ENCODE measurements at places on chromosomes 3 and 15. TPM values are rescaled to one million over a fixed set of nuclear protein-coding genes. Genes with fewer than 3 reads are reported as not detected.

The AHSG gene
- not detected for total RNA-seq

The PPP1R2 gene
- total RNA-seq = 74.2 TPM

The GABRB3 gene
- total RNA-seq = not detected

The COL8A1 gene
- total RNA-seq = not detected

The CHMP2B gene
- total RNA-seq = 25.0 TPM

The TMEM212 gene
- not detected for total RNA-seq

The FMN1 gene
- total RNA-seq = 0.69 TPM

The SERPINI1 gene
- total RNA-seq = 0.71 TPM

DNA sequence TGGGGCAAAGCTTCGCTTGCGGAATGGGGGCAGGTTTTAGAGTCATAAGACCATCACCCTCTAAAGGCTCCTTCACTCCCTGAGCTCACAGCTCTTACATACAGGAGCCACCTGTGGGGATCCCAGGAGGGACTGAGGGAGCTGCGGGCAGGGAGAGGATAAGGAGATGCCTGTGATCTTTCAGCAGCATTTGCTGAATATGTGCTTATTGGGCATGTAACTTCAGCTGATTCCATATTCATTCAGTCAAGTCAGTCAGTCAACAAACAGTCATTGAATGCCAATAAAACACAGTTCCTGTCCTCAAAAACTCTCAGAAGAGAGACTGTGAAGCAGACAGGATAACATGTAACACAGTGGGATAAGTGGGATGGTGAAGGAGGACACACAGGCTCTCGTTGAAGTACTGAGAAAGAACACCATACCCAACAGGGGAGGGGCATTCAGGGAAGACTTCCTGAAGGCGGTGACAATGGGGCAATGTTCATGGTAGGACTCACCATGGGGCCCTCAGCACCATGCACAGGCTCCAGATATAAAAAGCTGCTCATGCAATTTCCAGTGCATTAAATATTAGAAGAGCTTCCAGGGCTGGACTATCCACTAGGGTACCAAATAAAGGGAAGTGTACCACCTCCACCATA is 240.9 kb downstream of the UACA start:
- peaks cover 37% of the 10 kb centered on the region for H3K27me3 ChIP-seq
- DNase-seq = no peak
- H3K27ac ChIP-seq = no peak overlapping the region
- H3K4me1 ChIP-seq = peaks cover 8% of the 10 kb centered on the region
- no peaks in the 10 kb centered on the region for H3K36me3 ChIP-seq

DNA sequence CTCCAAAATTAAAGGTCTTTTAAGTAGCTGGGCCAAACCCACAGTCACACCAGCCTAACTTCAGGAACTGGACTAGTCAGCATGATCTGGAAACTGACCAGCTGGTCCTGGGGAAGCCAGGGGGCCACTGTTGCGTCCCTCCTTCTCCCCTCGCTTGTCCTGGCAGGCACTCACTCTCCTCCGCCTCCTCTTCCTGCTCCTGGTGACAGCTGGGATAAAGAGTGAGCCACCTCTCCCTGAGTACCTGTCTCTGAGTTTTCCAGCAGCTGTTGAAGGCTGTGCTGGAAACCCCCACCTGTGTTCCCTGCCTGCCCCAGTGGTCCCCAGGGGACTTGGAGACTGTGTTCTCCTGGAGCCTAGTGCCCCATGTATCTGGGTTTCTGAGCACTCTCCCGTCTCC is 56.0 kb downstream of the FGD5 start:
- no peak overlapping the region for H3K4me3 ChIP-seq
- peaks cover 16% of the 10 kb centered on the region for H3K27me3 ChIP-seq
- no peak overlapping the region for H3K27ac ChIP-seq
- DNase-seq = no peak

- no peak for DNase-seq
- H3K27me3 ChIP-seq = no peaks in the 10 kb centered on the region
- H3K27ac ChIP-seq = no peak overlapping the region
- no peak overlapping the region for H3K4me3 ChIP-seq
- no peaks in the 10 kb centered on the region for H3K36me3 ChIP-seq
Measured at GRCh38 chr3:68363796-68364195, 568.6 kb downstream of the TAFA4 start.

DNA sequence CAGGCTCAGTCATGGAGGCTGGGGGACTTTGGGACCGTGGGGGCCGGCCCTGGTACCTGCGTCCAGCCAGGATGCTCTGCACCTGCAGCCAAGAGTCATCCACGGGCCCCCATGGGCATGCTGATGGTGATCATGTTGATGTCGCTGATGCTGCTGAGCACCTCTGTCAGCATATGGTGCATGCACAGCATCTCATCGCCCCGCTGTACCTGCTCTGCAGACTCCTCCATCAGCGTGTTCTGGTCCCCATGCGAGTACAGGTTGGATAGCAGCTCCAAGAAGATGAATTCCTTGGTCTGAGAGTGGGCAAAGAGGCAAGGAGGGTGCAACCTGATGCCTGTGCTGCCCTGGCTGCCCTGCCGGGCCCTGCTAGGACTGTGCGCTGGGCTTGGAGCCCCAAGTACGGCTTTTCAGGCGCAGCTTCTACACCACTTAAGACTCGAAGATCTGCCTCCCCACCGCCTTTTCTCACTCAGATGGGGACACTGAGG is 7.2 kb downstream of the RPS17 start:
- no peak for DNase-seq
- H3K4me3 ChIP-seq = no peak overlapping the region

DNA sequence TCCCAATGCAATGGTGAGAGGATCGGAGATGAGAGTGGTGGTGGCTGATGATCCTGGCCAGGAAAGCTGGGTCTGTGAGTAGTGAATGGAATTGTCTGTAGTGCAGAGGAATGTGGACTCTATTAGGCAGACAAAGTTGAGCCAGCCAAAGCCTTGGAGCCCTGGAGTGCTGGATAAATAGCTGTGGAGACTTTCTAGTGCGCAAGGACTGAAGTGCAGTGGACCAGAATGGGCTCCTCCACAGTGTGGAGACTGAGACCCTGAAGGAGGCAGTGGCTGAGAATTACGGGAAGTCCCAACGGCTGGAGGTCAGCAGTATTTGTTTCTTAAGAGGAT is 874 bp downstream of the ZNF662 start:
- DNase-seq = no peak
- H3K4me1 ChIP-seq = peaks cover 2% of the 10 kb centered on the region
- no peak overlapping the region for H3K27ac ChIP-seq
- peaks cover 32% of the 10 kb centered on the region for H3K27me3 ChIP-seq
- peaks cover 7% of the 10 kb centered on the region for H3K36me3 ChIP-seq
- no peak overlapping the region for H3K4me3 ChIP-seq

DNA sequence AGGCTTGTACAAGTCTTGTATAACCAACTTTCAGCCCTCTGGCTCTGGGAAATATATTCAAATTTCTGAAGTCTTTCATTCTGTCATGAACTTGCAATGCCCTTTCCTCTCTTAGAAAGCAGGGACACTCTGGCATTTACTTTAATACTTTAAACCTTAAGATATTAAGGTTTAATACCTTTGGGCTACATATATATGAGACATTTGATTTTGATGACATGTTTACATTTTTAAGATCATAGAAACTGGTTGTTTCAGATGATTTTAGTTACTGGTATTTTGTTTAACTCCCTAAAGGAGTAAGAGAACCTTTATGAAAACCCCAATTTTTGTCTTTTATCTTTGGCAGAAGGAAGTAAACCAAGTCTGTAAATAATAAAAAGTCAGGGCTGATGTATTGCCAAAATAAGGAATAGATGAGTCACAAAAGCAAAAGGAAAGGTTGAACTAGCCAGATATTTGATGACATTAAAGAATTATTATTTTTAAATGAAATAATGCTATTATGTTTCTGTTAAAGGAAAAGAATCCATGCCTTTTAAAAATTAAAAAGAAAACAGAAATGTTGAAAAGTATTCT is 579.0 kb upstream of the CBLB start:
- H3K4me3 ChIP-seq = no peak overlapping the region
- no peaks in the 10 kb centered on the region for H3K27me3 ChIP-seq
- DNase-seq = no peak
- H3K36me3 ChIP-seq = peaks cover 14% of the 10 kb centered on the region
- H3K4me1 ChIP-seq = peaks cover 17% of the 10 kb centered on the region

- peaks cover 7% of the 10 kb centered on the region for H3K36me3 ChIP-seq
- peaks cover 31% of the 10 kb centered on the region for H3K4me1 ChIP-seq
- DNase-seq = peak; percentile 84
- H3K27me3 ChIP-seq = no peaks in the 10 kb centered on the region
Measured at GRCh38 chr15:65530318-65531111, at the start of gene HACD3. Gene HACD3, plus strand, starts transcription at chr15:65530463. Its CDS starts 169 bp downstream, at chr15:65530632.

DNA sequence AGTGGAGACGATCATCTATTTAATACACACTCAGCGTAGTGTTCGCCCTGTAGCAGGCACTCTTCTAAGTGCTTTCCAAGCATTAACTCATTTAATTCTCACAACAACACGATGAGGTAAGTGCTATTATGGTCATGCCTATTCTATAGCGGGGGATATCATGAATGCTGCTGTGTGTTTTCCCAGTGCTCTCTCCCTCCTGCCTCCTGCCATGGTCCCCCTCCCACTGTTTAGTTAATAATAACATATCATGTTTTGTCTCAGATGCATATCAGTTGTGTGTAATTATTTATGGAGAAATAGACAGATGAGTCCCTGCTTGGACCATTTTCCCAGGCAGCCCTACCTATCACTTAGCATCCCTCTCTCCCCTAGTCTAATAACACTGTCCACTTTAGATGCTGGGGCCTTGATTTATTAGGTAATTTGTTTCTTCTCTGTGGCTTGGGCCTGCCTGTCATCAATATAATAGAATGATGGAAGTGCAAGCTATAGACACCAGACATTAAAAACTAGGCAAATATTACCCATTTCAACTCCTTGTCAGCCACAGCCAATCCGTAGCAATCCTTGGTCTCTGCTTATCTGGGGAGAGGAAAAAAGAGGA is 122.9 kb upstream of the TLE3 start:
- H3K27me3 ChIP-seq = peaks cover 29% of the 10 kb centered on the region
- H3K36me3 ChIP-seq = no peaks in the 10 kb centered on the region
- peaks cover 6% of the 10 kb centered on the region for H3K4me1 ChIP-seq

- no peaks in the 10 kb centered on the region for H3K36me3 ChIP-seq
- DNase-seq = no peak
- no peak overlapping the region for H3K27ac ChIP-seq
- peaks cover 8% of the 10 kb centered on the region for H3K4me1 ChIP-seq
Measured at GRCh38 chr3:155179437-155179827, 99.3 kb downstream of the MME start.

GRCh38 chr15:80447077-80447476 is 42.9 kb downstream of the ARNT2 start:
- no peak overlapping the region for H3K27ac ChIP-seq
- H3K36me3 ChIP-seq = no peaks in the 10 kb centered on the region
- DNase-seq = no peak
- H3K4me1 ChIP-seq = no peaks in the 10 kb centered on the region
- H3K27me3 ChIP-seq = peaks cover 2% of the 10 kb centered on the region

GRCh38 chr15:47360305-47360704 is 357.0 kb upstream of the SEMA6D start:
- no peak for DNase-seq
- no peaks in the 10 kb centered on the region for H3K27me3 ChIP-seq
- no peaks in the 10 kb centered on the region for H3K36me3 ChIP-seq

GRCh38 chr3:115638991-115639390 is 15.7 kb downstream of the GAP43 start:
- H3K4me3 ChIP-seq = no peak overlapping the region
- DNase-seq = no peak
- H3K27me3 ChIP-seq = peaks cover 23% of the 10 kb centered on the region
- peaks cover 3% of the 10 kb centered on the region for H3K4me1 ChIP-seq

GRCh38 chr3:152754303-152754702 is 80.6 kb upstream of the P2RY1 start:
- no peaks in the 10 kb centered on the region for H3K4me1 ChIP-seq
- H3K4me3 ChIP-seq = no peak overlapping the region
- no peak overlapping the region for H3K27ac ChIP-seq
- H3K36me3 ChIP-seq = no peaks in the 10 kb centered on the region
- DNase-seq = no peak
- peaks cover 4% of the 10 kb centered on the region for H3K27me3 ChIP-seq

GRCh38 chr15:55993804-55994560 is 570 bp upstream of the NEDD4 start:
- peak overlapping the region; percentile 69 for H3K4me3 ChIP-seq
- H3K4me1 ChIP-seq = peaks cover 13% of the 10 kb centered on the region
- H3K27me3 ChIP-seq = peaks cover 42% of the 10 kb centered on the region
- H3K36me3 ChIP-seq = no peaks in the 10 kb centered on the region
- no peak for DNase-seq
- H3K27ac ChIP-seq = no peak overlapping the region

DNA sequence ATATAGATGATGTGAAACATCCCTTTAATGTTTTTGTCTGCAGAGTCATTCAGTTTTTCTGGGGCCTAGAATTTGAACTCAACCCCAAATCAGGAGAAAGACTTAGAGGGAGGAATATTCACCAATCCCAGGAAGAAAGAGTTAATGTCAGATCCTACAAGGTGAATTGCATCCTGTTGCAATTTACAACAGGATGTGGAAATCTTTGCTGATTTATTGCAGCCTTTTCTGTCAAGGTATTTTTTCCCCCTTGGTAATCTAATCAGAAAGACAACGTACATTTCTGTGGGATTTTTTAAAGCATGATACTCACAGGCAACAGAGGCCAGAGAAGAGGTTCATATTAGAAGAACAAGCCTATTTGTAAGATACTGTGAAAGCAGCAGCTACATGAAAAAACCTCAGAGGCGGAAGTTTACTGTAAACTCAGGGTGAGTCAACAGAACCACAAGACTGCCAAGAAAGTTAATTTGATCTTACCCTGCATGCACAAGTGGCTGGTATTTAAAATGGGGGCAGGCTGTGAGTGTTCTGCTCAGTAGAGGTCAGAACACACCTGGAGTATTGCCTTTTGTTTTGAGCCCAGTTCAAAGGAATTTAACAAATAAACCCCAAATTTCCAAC is 531.9 kb downstream of the AGBL1 start:
- peak; percentile 37 for DNase-seq
- H3K4me1 ChIP-seq = peaks cover 63% of the 10 kb centered on the region
- peak overlapping the region; percentile 84 for H3K27ac ChIP-seq
- H3K36me3 ChIP-seq = peaks cover 14% of the 10 kb centered on the region

DNA sequence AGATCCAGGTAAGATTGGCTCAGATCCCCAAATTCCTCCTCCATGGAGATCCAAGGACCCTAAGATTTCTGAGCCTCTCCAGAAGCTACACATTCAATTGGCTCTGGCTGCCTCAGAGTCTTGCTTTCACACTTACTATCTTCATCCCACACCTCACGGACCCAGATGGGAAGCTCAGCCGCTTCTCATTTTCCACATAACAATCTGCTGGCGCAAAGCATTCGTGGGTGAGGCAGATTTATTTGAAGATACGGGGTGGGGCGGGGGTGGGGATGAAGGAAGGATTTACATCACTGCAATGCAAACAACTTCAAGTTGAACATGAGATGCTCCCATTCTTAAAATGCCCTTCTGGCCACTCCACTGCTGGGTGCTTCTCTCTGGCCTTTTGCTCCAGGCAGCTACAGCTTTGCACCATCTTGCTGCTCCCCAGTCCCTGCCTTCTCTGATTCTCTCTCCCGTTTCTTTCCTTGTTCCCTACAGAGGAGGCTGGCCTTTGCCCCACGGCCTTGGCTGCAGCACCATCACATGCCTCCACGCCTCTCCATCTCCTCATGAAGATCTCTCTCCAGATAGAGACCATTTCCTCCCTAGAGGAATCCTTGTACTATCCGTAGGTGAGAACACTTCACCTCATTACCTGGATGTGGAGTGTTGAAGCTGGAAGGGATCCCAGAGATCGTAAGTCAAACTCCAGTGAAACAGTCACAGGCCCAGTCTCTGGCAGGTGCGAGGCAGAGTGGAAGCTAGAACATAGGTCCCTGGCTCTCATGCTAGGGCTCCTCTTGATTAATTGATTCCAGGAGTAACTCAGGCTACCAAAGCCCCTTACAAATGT is 175.9 kb downstream of the RPLP1 start:
- H3K27ac ChIP-seq = no peak overlapping the region
- H3K27me3 ChIP-seq = peaks cover 12% of the 10 kb centered on the region
- H3K36me3 ChIP-seq = no peaks in the 10 kb centered on the region
- no peak for DNase-seq
- H3K4me1 ChIP-seq = peaks cover 11% of the 10 kb centered on the region

Measured in activated T-helper 2 cell treated with anti-CD3 and anti-CD28 coated beads, Interferon-gamma antibody, Interleukin-2, Interleukin-4, amounts not matched to agents 10 μg/mL and 5 μg/mL and 100 μg/mL, durations not matched to agents 14 hours and 24 hours and 36 hours (primary cell).